ENCODE measurements at places on chromosomes 13 and 19.

GRCh38 chr13:76440568-76440967 lies 445.6 kb downstream of the KCTD12 start:
- no peak for DNase-seq

- DNase-seq: peak; percentile 58
These were observed 624 bp downstream of the CTXN1 start for GRCh38 chr19:7925171-7925851.

DNA sequence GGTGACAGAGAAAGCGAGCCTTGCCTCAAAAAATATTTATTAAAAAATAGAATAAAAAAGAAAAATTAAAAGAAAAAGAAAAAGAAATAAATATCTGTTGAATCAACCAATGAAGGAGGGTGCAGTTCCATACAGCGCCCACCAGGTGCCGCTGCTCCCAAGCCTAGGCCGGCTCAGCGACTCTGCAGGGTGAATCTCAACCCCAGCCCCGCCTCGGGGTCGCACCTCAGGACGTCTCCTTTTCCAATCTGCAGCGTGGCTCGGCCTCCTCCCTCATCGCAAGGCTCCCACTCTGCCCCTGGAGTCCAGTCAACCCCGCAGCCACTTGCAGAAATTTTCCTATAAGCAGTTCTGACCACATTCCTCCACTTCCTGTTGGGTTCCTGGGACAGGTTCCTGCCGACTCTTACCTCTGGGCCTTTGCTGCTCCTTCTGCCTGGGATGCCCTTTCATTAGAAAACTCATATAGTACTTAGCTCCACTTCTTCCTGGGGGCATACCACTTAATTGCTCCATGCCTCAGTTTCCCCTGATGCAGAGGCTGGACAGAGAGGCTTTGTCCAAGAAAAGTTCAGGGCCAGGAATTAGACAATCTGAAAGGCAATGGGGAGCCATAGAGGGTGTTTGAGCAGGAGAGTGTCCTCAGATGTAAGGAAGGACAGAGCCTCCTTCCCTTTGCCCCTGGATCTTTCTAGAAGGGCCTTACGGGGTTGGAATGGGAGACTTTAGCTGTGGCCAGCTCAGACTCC lies 24.3 kb downstream of the NFILZ start:
- peak; percentile 53 for DNase-seq

DNA sequence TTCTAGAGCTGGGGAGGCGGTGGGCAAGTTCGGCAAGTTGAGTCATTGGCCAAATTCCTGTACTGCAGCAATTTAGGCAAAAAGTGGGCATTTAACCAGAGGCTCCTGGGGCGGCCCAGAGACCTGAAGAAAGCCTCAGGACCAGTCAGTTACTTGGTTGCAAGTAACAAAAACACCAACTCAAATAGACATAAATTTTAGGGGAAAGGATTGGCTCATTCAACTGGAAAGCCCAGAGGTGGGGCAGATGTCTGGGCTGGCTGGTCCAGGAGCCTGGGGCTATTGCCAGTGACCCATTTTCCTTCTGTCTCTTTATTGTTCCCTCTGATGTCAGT lies 97.1 kb downstream of the SIPA1L3 start:
- no peak for DNase-seq

GRCh38 chr19:3576696-3577443 lies 4.1 kb downstream of the HMG20B start:
- DNase-seq: no peak

DNA sequence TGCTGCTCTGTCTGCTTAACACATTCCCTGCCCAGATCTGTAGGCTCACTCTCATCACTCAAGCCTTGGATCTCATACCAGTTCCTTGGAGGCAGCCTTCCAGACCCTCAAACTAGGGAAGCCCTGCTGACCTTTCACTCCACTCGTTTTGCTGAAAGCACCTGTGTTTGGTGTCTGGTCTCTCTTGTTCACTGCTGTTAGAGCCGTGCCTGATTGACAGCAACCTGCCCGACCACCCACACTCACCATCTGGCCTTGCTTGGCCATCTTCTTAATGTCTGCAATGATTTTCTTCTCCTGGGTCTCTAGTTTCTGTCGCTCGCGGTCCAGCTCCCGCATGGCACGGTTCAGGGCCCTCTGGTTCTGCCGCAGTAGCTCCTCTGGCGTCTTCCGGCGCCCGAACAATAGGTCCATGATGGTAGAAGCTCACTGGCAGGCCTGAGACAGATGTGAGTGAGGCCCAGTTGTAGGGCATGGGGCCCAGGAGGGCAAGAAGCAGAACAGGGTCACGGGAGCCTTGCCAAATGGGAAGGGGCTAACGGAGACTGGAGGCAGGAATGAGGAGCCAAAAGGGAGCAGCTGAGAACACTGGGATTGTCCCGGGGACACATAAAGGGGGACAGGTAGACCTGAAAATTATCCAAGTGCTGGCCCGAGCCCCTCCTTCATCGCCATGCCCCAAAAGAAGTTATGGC lies 959 bp downstream of the CHMP2A start:
- no peak for DNase-seq

DNA sequence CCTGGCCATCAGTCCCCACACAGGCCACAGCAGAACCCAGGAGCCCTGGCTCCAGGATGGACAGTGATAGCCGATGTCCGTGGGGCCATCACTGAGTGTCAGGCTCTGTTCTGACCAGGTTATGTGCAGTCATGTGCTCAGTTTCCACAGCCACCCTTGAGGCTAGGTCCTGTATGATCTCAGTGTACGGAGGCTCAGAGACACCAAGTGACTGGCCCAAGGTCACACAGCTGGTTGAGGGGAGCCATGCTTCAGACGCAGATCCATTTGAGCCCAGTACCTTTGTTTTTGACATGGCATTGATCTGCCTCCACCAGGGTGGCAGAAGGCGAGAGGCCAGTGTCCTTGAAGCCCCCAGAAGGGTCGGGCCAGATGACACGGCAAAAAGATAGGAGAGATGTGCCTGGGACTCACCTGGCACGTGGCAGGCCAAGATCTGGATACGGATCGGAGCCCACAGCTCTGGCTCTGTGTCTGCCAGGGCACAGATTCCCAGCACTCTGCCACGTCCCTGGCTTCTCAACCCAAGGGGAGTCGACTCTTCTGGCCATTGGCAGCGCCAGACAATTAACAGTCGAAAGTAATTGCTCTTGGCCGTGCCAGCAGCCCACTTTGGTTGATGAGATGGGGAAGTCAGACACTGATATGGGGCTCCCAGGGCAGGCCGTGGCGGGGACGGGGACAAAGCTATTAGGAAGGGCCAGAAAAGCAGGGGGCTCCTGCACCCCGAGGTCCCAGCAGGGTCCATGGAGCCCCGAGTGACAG lies 15.6 kb downstream of the EVI5L start:
- DNase-seq: no peak

Measured in T-helper 2 cell (primary cell).